Naive B cell (primary cell): ENCODE measurements at places on chromosomes 1 and 21.

DNA sequence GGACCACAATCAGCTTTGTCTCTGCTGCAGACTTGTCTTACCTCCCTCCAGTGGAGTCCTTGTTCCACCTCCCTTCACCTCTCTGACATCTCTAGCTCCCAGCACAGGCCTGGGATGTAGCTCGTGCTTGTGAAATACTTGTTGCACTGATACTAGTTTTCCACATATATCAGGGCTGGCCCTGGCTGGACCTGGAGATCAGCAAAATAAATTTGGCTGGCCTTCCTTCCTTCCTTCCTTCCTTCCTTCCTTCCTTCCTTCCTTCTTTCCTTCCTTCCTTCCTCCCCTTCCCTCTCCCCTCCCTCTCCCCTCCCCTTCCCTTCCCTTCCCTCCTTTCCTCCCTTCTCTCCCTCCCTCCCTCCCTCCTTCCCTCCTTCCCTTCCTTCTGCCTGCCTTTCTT is 196.5 kb downstream of the HIVEP3 start:
- DNase-seq = no peak

DNA sequence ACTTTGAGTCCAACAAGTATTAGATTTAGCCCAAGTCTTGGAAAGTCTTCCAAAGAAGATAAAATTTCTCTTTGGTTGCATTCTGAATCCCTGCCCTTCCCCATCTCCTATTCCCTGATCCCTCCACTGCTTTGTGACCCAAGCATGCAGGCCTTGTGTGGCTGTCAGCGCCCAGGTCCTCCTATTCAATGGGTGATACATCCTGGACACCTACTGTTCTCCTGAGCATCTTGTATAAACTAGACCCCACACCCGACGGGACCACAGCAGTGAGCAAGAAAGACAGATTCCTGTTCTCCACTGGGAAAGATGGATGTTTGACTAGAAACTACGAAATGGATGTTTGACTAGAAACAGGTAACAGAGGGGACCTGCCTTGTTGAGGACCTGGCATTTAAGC is 136.6 kb downstream of the KIF26B start:
- DNase-seq = no peak

GRCh38 chr1:64282351-64282750 is 78.9 kb downstream of the UBE2U start:
- DNase-seq = no peak

- DNase-seq = no peak
Measured at GRCh38 chr1:151175041-151175741, 590 bp downstream of the TMOD4 start.

DNA sequence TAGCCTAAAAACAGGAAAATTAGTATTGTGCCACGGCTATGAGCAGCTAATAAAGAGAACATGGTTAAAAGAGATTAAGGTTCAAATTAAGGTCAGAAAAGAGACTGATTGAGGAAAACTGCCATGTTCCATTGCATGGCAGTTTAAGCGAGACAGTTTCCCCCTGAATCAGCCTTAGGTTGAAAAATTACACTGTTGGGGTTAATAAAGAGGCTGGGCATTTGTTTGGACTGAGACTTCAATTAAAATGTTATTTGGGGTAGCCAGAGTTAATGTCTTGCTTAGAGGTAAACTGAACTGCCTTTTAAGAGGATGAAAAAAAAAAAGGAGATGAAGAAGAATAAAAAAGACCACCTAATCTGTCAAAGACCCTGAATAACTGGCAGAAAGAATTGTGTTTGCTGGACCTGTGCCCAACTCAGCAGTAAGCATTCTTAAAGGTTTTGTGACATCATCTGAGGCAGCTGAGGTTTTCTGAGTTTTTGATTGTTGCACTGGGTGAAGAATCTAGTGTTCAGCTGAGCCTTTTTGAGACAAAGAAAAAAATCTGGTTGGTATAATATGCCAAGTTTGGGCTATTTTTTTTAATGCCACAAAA is 17.7 kb upstream of the PROX1 start:
- no peak for DNase-seq

- no peak for DNase-seq
Measured at GRCh38 chr1:240337781-240338180, 246.1 kb downstream of the FMN2 start.

DNA sequence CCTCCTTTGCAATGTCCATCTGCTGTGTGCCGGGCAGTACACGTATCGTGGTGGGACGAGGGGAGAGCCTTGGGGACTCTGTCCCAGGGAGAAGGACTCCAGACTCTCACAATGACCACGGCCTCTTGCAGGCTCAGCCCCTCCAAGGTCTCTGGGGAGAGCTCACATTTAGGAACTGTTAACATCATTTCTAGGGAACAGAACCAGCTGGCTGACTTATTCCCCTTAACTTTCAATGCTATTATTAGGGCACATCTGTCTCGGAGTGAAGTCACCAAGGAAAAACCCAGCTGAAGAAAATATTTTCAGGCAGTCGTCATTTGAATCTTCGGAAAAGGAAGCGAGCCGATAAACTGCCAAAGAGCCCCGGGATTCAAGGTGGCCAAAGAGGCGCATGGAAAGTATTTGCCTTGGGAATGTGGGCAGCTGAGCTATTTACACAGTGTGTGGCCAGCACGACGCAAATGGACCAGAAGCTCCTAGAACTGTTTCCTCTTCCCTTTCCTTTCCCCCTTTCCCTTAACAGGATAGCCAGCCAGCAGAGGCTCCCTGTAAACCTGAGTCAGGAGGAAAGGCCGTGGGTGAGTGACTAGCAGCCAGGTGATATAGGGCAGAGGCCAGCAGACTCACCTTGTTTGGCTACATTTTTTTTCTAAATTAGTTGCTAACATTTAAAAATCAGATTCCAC is 74.5 kb downstream of the ITPKB start:
- DNase-seq = no peak
